ENCODE measurements at places on chromosomes 2 and 18.

- DNase-seq = no peak
These were observed 211.5 kb downstream of the IKZF2 start for GRCh38 chr2:212939777-212940531.

GRCh38 chr2:46697830-46698323 lies 217.7 kb downstream of the MCFD2 start:
- no peak for DNase-seq

DNA sequence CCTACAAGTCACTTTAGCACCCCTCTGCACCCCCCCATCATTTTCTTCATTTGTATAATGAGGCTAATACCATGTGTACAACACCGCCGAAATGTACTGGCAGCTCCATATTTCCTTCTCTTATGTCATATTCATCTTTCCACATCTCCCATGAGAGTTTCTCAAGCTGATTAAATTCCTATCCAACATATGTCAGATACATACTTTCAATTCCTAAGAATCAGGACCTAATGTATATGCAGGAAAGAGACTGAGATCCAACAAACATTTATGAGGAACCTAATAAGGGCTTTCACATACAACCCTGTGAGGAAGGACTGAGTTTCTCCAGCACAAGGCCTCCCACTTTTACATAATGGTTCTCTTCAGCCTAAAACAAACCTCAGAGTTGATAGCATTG lies 41.9 kb downstream of the PRKD3 start:
- no peak for DNase-seq

- no peak for DNase-seq
These were observed 72.8 kb upstream of the TAF1B start for GRCh38 chr2:9770308-9771100.

- DNase-seq = no peak
These were observed 321.6 kb upstream of the RND3 start for GRCh38 chr2:150809103-150809502.

- no peak for DNase-seq
These were observed 8.7 kb downstream of the FAM228A start for GRCh38 chr2:24183366-24184069.

GRCh38 chr2:129764376-129765325 lies 214.8 kb upstream of the RAB6C start:
- DNase-seq = no peak

GRCh38 chr2:23478087-23478932 lies 93.3 kb downstream of the KLHL29 start:
- DNase-seq = no peak

DNA sequence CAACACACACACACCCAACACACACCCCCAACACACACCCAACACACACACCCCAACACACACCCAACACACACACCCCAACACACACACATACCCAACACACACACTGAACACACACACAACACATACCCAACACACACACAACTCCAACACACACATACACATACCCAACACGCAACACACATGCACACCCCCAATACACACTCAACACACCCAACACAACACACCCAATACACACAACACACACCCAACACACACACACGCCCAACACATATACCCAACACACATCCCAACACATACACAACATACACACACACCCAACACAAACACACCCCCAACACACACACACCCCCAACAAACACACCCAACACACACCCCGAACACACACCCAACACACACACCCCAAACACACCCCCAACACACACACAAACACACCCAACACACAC lies 8.2 kb upstream of the STK25 start:
- DNase-seq = no peak

- DNase-seq = no peak
These were observed 448.3 kb upstream of the SLC14A2 start for GRCh38 chr18:45166836-45167551.

DNA sequence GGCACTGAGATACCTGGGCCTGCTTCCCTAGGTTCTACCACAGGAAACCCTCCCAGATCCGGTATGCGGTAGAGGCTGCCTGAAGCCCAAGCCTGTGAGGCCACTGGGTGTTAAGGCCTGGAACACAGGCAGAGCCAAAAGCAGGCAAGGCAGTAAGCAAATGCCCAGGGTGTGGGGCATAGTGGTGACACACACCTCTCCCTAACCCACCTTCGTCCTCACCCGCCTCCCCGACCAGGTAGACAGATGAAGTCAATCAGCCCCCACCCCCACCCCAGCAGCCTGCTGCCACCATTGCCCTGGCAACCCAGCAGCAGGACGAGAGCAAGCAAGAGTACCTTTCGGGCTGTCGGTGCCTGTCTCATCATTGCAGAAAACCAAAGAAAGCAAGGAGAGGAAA lies 6.1 kb downstream of the DCTN1 start:
- DNase-seq = no peak

DNA sequence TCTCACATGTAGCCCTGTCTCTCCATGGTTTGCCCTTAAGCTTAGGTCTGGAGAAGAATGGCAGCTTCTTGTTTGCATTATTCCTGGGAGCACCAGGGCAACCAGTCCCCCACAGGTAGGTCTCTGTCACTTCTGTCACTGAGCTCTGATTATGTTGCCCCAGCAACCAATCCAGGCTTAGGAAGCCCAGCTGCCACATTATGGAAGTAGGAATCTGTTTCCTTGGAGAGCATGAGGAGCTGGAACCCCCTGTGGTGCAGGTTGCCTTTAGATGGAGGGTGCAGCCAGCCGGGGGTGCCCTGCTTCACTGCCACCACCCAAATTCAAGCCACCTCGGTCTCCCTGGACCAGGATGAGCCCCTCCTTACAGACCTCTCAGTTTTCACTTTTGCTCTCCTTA lies 4.8 kb downstream of the RESP18 start:
- DNase-seq = no peak

DNA sequence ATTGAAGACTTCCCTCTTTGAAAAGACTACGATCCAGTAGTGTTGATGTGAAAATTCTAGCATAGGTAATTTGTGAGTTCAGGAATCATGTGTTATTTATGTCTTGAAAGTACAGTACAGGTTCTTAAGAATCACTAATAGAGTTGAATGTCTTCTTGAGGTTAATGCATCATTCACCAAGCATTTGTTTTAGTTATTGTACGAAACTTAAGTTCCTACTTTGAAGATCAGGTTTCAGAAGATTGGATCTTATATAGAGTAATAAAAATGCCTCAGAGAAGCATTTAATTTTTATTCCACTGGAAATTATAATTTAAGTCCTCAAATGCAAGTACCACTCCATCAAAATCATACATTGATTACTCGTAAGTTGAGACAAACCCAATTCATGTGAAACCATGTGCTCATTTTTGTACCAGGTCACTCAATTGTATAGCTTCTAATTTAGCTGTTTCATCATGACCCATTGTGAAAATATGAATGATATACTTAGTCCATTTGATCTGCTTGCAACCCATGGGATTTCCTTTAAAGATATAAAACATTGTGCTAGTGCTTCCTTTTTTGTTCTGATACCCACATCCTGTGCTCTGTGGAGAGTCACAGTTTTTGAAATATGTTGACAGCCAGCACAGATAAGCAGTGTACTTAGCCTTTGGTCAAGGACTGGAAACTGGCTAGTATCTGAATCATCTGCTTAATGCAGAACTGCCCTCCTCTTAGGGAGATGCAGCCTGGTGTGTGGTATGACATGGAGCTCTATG lies 22.5 kb upstream of the RAB27B start:
- DNase-seq = no peak

DNA sequence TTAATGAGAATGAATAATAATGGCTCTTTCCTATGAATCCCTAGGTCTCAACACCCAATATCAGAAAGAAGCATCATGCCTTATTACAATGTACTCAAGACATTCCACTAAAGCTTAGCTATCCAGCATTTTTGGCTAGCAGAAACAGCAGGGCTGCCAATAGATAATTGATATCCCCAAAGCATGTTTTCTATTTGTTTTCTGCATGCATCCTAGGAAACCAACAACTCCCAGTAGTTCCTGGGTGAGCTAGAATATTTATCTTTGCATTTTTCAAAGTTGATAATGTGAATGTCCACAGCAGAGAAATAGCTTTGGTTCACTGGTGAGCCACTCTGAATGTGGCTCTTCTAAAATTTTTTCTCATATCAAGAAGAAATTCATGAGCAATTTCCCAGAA lies 5.8 kb upstream of the ANTXR1 start:
- no peak for DNase-seq

DNA sequence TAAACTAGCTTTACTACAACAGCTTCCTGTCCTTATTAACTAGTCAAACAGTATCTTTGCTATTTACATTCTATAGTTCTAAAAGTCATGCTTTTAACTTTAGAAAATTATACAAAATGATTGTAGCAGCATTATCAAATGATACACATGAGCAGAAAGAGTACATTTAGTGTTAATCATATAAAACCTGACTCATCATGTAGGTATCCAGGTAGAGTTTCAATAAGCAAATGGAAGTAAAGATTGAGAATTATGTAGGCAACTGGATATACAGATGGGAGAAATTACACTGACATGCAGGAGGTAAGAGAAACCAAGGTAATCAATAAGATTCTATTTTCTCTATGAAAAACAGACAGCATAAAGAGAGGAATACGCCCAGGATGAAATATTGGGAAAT lies 33.8 kb downstream of the TRIP12 start:
- no peak for DNase-seq

GRCh38 chr2:112733456-112733855 lies 12.6 kb downstream of the NT5DC4 start:
- no peak for DNase-seq

DNA sequence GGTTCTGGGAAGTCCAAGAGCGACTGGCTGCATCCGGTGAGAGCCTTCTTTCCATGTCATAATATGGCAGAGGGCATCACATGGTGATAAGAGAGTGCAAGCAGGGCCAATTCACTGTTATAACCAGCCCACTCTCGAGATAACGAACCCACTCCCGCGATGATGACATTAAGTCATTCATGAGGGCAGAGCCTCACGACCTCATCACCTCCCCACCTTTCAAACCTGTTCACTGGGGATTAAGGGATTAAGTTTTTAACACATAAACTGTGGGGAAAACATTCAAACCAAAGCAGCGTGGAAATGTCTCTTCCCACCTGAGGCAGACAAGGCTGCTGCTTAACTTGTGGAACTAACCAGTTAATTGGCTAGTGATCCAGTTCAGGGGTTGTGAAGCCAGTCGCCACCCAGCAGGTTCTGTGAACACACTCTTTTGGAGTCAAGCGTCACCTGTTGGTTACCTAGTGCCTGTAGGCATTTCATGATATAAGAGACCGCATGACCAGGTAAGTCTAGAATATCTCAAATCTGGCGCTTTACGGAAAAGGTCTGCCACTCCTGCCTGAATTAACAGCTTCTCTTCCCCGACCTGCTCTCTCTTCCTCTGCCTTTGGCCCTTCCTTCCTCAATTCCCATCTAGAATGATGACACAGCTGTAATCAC lies 54.3 kb downstream of the EDAR start:
- DNase-seq = no peak

DNA sequence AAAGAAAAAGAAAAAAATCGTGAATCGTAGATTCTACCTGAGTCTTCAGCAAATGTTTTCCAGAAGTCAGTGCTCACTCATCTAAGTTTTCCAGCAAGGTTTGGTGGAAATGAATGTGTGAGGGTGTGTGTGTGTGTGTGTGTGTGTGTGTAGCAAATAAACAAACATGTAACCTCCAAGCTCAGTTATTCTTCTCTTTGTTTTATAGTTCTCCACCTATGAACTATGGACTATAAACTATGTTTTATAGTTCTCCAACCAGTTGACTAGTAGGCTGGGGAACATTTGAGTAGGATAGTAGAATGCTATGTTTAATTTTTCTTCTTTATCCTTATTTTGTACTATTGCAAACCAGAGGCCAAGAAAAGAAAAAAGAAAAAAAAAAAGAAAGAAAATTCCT lies 44.6 kb upstream of the SERPINE2 start:
- no peak for DNase-seq

DNA sequence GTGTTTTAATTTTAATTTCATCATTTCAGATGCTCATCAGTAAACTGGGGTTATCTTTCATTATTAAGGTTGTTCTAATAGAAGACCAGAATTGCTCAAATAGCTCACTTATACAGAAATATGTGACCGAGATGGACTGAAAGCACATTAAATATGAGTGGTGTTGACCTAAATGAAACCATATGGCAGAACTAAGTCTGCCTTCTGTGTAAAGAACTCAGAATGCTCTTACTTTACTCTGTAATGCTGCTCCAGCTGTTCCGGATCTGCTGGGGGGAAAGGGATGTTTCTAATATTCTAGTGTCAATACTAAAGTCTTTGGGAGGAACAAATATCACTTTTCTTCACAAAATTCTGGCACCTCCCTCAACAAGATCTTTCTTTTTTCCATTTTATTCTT lies 131.0 kb downstream of the DPP4 start:
- DNase-seq = no peak

DNA sequence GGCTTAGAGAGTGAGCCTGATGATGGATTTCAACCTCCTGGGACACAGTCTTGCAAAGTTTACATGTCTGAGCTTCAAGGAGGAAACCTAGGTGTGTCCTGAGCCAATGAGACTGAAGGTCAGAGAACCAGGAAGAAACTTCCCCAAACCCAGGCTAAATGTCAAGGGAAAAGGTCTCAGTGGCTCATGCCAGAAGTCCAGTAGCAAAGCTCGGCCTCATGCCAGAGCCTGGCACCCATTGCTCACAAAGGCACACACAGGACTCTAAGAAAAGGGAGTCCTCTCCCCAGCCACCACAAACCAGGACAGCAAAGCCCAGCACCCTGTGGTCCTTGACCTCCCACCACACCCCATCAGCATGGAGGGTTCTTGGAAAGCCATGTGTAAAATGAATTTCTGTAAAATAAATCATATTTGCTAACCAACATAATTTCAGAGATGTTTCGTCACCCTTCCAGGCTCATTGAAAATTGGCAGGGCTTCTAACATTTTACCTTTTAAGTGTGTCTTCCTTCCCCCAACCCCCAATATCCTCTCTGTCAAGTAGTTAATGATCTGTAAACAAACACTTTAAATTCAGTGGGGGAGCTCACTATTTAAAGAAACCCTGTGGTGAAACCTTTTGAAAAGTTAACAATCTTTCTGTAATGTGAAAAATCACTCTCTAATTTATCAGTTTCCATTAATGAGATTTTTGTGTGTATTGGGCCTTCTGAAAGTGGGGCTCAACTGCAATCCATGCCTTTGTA lies 77.1 kb downstream of the BCL11A start:
- no peak for DNase-seq

DNA sequence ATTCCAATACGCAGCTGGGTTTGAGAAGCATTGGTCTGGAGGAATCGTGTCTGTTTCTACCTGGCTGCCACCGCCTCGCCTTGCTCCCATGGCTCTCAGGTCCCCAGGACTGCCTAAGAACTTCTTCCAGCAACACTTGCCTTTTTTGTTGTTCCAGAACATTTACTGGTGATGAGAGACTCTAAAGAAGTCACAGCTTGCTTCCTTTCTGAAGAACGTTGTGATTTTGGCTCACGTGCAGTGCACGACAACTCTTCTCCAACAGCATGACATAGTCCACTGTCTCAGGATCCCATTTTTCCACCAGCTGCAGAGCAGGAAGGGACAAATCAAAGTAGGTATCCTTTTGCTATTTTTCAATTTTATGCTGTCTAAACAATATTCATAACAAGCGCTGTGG lies 940.9 kb downstream of the SLC4A3 start:
- DNase-seq = no peak

DNA sequence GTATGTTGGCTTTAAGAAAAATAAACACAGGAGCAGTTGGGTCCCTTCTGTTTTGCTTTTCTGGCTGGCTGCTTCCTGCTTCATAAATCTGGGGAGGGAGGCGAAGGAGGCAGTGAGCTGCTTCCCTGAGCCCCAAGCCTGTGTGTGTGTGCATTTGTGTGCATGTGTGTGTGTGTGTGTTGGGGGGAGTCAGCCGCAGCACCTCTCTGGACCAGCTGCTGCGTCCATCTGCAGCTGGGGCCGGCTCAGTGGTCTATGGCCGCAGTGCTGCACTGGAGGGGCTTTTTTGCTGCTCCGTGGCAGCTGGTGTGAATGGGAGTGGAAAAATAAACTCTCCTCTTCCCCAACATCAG lies 192.3 kb downstream of the RNF144A start:
- no peak for DNase-seq
